ENCODE measurements at places on chromosomes 1 and 21. TPM values are rescaled to one million over a fixed set of nuclear protein-coding genes. Genes with fewer than 3 reads are reported as not detected.

- no peak for DNase-seq
These were observed 19.4 kb downstream of the SESN2 start for GRCh38 chr1:28278763-28279162.

DNA sequence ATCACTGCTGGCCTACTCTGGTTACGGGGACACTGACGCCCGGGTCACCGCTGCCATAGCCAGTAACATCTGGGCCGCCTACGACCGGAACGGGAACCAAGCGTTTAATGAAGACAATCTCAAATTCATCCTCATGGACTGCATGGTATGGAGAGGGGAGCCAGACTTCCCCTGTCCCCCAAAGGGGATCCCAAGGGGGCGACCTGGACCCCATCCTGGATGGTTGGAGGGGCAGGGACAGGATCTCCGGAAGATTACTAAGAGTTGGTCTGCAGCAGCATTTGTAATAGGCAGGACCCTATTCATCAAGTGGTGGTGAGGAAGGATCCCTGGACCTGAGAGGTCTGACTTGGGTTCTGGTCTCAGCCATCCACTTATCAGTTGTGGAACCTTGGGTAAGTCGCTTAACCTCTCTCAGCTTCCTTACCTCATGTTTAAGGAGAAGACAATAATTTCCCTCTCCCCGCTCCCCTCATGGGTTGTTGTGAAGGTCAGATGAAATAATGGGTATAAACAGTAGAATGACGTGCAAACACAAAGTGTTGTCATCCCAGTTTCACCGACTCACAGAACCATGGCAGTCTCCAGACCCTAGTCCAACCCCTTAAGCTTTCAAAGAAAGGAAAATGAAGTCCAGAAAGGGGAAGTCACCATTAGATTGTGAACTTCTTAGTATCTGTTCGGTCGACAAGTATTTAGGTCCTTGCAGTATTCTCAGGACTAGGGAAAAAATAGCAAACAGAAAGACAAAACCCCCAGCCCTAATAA is 883 bp downstream of the LAMTOR2 start:
- DNase-seq = no peak

PROK1 gene
- total RNA-seq = not detected

GRCh38 chr1:222053790-222054294 is 312.0 kb upstream of the DUSP10 start:
- DNase-seq = no peak

GRCh38 chr21:40683349-40683748 is 163.6 kb downstream of the DSCAM start:
- no peak for DNase-seq

NPL gene
- total RNA-seq = 2.1 TPM

DNA sequence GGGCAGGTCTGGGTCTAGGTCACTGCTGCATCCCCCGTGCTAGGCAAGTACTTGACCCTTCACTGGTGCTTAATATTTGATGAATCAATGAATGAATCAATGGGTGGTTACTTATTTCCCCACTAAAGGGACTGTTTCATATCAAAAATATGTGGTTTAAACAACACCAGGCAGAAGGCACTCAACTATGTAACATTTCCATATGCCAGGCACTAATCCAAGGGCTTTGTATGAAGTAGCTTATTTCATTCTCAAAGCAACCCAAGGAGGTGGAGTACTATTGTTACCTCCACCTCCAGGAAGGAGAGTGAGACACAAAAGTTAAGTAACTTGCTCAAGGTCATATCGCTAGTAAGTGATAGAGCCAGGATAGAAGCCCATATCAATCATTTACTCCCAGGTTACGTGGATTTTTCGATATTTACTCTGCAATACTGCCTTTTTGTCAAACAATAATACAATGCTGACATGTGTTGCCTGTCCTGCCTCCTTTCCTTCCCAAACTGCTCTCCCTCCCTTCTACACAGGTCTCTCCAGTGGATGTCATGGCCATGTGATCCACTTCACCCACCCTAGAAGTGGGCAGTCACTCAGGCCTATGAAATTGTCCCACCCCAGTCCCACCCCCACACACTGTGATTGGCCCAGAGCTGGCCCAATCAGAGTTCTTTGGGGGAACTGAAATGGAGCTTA is 142.8 kb downstream of the ETS2 start:
- DNase-seq = no peak

DNA sequence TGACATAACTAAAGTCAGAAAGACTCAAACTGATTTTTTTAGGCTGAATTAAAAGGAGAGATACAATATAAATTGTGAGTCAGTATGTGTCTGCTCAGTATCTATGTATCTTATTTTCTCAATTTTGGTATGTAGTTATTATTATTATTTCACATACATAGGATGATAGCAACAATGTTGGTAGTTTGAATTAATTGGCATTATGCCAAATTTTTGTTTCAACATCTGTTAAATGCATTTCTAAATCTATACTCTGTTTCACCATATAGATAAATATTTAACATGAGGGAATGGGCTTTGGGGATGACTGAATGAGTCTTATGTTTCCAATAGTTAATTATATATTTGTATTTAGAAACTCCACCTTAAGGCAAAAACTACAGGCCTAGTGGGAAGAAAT is 12.6 kb upstream of the HMCN1 start:
- no peak for DNase-seq

GRCh38 chr1:93453911-93454310 is 6.0 kb downstream of the FNBP1L start:
- DNase-seq = no peak

Measured in pulmonary artery endothelial cell (primary cell).